ENCODE measurements at places on chromosomes 3 and 15.

DNA sequence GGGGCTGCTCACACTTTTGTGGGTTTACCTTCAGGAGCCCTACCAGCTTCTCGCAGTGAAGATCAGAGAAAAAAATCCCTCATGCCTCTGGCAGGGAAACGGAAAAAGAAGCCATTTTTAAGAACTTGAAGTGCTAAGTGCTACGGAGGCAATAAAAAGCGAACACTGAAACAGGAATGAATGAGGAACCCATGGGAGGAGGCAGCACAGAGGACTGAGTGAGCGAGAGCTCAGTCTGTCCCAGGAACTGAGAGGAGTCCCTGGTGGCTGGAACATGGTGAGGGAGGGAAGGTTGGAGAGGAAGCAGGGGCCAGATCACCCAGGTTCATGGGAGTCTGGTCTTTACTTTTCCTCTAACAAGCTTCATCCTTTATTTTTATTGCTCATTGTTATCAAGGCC lies 228.1 kb upstream of the PROK2 start:
- no peak for DNase-seq

- DNase-seq = no peak
Measured at GRCh38 chr3:112132554-112132953, 494 bp downstream of the GCSAM start.

DNA sequence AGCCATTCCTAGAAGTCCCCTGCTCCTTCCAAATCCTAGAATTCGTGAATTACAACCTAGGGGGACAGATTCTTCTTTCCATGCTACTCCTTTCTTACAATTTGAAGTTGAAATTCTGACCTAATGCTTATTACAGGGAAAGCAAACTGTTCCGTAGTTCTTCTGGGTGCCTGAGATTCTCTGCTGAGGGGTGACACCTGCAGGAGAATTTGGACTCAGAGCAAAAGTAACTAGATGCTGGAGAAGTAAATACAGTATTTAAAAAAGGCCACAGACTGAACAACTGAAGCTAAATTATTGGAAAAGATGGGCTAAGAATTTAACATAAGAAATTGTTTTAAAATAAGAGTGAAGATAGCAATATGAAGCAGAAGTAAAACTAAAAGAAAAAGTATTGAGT lies 37.9 kb downstream of the ACAD9 start:
- no peak for DNase-seq

GRCh38 chr3:70620367-70620766 lies 307.9 kb upstream of the MDFIC2 start:
- DNase-seq = no peak

- DNase-seq = no peak
Measured at GRCh38 chr15:85950101-85950500, 129.6 kb upstream of the AGBL1 start.

DNA sequence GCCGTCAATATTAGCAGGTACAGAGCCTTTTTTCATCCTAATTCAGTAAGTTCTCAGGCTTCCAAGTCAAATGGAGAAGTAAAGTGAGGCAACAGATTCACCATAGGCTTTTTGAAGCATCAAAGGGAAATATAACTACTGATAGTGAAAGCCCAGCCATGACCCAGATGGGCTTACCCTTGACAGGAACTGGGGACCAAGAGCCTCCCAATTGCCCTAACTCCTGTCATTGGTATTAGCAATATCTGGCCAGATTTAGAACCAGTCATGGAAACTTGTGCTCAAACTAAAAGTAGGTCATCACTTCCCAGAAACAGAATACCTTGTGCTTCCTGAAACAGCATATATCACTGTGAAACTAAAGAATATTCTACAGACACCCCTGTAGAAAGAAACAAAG lies 33.0 kb downstream of the NME9 start:
- DNase-seq = no peak
